Activated naive CD8-positive, alpha-beta T cell treated with anti-CD3 and anti-CD28 coated beads, Interleukin-2, amount 10 ng/mL, durations not matched to agents 7 days and 5 days (primary cell): ENCODE measurements at places on chromosomes 11 and 22. TPM values are rescaled to one million over a fixed set of nuclear protein-coding genes. Genes with fewer than 3 reads are reported as not detected.

- peaks cover 2% of the 10 kb centered on the region for H3K27me3 ChIP-seq
- H3K4me3 ChIP-seq = peak overlapping the region; percentile 38
- peak; percentile 43 for DNase-seq
- H3K4me1 ChIP-seq = peaks cover 15% of the 10 kb centered on the region
- peak overlapping the region; percentile 70 for H3K27ac ChIP-seq
Observed at GRCh38 chr11:35305670-35306382, 113.5 kb downstream of the SLC1A2 start.

GRCh38 chr11:62709247-62710000 is 1.9 kb downstream of the GNG3 start:
- H3K4me3 ChIP-seq = peak overlapping the region; percentile 91
- peak overlapping the region; percentile 98 for H3K27ac ChIP-seq
- peaks cover 61% of the 10 kb centered on the region for H3K4me1 ChIP-seq
- H3K27me3 ChIP-seq = no peaks in the 10 kb centered on the region
- peaks cover 23% of the 10 kb centered on the region for H3K36me3 ChIP-seq

GRK3 gene
- 32.6 TPM for total RNA-seq

CAVIN3 gene
- 1.6 TPM for total RNA-seq

HEPHL1 gene
- not detected for total RNA-seq

DNA sequence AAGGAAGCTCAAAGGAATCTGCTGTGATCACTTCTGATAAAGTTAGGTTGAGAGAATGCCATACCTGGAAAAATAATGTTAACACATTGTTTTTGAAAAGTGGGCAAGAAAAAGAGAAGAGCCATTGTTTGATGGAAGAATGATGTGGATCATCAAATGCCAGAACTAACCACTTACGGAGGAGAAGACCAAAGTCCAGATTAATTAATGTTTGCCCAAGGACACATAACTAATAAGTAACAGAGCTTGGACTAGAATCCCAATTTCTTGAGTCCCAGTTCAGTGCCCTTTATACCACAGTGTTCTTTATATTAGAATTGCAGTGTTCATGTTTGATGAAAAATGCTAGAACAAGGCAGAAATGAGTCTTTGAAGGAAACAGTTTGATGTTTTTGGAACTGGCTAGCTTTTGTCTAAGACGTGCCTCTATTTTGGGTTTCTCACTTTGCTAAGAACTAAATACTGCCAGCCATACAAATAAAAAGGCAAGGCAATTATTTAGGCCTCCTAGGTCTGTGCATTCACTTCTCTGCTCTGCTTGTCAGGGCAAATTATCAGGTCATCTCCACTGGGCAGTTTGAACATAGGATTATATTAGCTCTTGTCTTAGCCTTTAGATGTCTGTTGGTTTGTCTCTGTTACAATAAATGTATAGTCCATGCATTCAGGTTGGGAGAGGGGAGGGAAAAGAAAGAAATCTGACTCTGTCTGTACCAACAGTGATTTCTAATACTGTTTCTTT is 72.3 kb downstream of the TRIM44 start:
- H3K27me3 ChIP-seq = no peaks in the 10 kb centered on the region
- no peak overlapping the region for H3K27ac ChIP-seq
- no peak overlapping the region for H3K4me3 ChIP-seq
- peaks cover 52% of the 10 kb centered on the region for H3K36me3 ChIP-seq

- H3K4me3 ChIP-seq = no peak overlapping the region
- peaks cover 11% of the 10 kb centered on the region for H3K4me1 ChIP-seq
- H3K36me3 ChIP-seq = peaks cover 22% of the 10 kb centered on the region
- H3K27ac ChIP-seq = no peak overlapping the region
- DNase-seq = no peak
Observed at GRCh38 chr22:17706947-17707346, 67.3 kb downstream of the BID start.

ANGPTL5 gene
- not detected for total RNA-seq

- H3K36me3 ChIP-seq = no peaks in the 10 kb centered on the region
- H3K27ac ChIP-seq = no peak overlapping the region
- no peak overlapping the region for H3K4me3 ChIP-seq
Observed at GRCh38 chr11:9330387-9331384, 16.3 kb upstream of the TMEM41B start.

DNA sequence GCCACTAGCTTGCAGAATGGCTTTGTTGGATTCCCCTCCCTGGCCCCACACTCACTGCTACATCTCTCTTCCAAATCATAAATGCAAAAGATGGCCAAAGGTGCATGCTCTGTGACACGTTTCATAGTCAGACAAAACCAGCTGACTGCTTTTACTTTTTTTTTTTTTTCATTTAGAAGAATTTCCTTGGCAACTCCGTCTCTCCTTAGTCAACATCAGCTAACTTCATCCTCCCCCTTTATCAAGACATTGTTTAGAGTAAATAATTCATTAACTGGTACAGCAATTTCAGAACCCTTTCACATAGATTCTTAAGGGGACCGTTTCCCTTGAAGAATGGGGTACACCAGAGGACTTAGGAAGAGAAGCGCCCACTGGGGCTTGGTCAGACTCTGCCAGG is 16.0 kb downstream of the KCNQ1OT1 start:
- H3K4me3 ChIP-seq = no peak overlapping the region
- no peaks in the 10 kb centered on the region for H3K36me3 ChIP-seq
- H3K27me3 ChIP-seq = no peaks in the 10 kb centered on the region
- DNase-seq = no peak
- H3K4me1 ChIP-seq = peaks cover 2% of the 10 kb centered on the region
- no peak overlapping the region for H3K27ac ChIP-seq

- no peaks in the 10 kb centered on the region for H3K27me3 ChIP-seq
- no peaks in the 10 kb centered on the region for H3K4me1 ChIP-seq
- no peak for DNase-seq
- no peak overlapping the region for H3K27ac ChIP-seq
- no peak overlapping the region for H3K4me3 ChIP-seq
Observed at GRCh38 chr11:37657645-37658044, 1059.6 kb upstream of the RAG2 start.

BEST1 gene
- total RNA-seq = 0.30 TPM

MRPL23 gene
- total RNA-seq = 76.2 TPM

UBQLNL gene
- 0.30 TPM for total RNA-seq

GRCh38 chr22:26544489-26544888 is 32.2 kb upstream of the TFIP11 start:
- H3K27me3 ChIP-seq = no peaks in the 10 kb centered on the region
- no peak overlapping the region for H3K4me3 ChIP-seq
- peak overlapping the region; percentile 87 for H3K27ac ChIP-seq
- peaks cover 50% of the 10 kb centered on the region for H3K4me1 ChIP-seq

DNA sequence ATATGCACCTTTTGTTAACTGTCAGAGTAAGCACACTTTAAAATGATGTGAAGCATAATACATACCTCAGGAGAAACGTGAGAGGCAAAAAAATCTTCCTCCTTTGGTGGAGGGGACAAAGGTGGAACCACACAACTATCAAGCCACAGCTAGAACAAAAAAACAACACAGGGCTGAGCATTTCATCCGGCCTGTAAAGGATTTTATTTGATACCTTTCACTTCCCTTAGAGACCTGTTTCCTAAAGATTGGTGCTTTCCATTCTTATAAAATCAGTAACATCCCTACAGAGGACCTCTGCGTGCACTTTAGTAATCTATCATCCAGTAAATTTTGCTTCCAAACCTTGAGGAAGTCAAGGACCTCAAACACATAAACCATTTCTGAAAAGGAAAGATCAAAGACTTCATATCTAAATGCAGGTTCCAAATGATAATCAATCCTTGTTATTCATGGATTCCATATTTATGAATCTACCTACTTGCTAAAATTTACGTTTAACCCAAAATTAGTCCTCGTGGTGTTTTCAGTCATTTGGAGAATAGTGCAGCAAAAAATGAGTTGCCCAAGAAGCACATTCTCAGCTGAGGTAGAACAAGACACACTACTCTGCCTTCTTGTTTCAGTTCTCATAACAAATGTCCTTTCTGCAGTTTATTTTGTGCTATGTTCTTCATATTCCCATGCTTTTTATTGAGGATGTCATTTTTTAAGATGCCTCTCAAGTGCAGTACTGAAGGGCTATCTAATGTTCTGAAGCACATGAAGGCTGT is 22.7 kb downstream of the ARFGAP3 start:
- DNase-seq = no peak
- no peak overlapping the region for H3K4me3 ChIP-seq
- H3K27ac ChIP-seq = no peak overlapping the region
- peaks cover 18% of the 10 kb centered on the region for H3K36me3 ChIP-seq
- peaks cover 2% of the 10 kb centered on the region for H3K4me1 ChIP-seq

LRP4 gene
- total RNA-seq = not detected

DNA sequence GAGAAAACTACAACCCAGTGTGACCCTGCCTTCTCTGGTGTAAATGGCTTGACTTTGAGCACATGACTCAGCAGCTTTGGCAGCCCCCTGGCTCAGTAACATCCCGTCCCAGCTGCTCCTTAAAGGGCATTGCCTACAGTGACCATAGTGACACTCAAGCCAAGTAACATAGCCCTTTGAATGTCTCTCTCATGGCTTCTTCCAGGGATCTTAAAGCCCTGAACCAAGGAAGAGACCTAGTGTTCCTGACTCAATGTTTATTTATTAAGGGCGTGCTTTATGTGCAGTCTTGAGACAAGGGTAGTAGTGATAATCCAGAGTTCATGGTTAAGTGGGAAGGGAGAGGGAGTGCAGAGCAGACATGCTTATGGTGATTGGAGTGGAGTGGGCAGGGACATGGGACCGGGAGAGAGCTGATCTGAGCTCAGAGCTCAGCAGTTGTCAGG is 125.7 kb downstream of the PARVA start:
- no peaks in the 10 kb centered on the region for H3K36me3 ChIP-seq
- H3K4me1 ChIP-seq = no peaks in the 10 kb centered on the region
- H3K27me3 ChIP-seq = peaks cover 3% of the 10 kb centered on the region
- H3K4me3 ChIP-seq = no peak overlapping the region
- DNase-seq = no peak
- H3K27ac ChIP-seq = no peak overlapping the region

MRGPRE gene
- total RNA-seq = not detected

LDHAL6A gene
- total RNA-seq = not detected

GRCh38 chr22:18909556-18909955 is 3.4 kb downstream of the DGCR6 start:
- no peak overlapping the region for H3K27ac ChIP-seq
- DNase-seq = no peak
- no peaks in the 10 kb centered on the region for H3K36me3 ChIP-seq
- no peak overlapping the region for H3K4me3 ChIP-seq
- no peaks in the 10 kb centered on the region for H3K27me3 ChIP-seq

DNA sequence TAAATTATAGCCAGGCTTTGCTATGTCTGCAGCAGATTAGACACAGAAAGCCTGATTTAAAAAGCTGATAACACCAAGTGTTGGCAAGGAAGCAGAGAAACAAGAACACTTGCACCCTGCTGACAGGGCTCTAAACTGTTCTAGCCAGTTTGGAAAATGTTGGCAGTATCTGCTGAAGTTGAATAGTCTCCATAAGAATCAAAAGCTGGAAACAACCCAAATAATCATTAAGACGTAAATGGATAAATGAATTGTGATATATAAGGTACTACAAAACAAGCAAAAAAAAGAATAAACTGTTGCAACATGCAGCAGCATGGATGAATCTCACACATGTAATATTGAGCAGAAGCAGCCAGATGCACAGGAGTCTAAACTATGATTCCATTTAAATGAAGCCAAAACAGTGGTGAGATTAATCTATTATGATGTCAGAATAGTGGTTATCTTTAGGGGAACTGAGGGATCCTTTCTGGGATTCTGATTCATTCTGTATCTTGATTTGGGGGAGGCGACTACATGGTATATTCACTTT is 40.4 kb upstream of the ADORA2A start:
- peaks cover 20% of the 10 kb centered on the region for H3K4me1 ChIP-seq
- H3K27me3 ChIP-seq = no peaks in the 10 kb centered on the region
- peaks cover 19% of the 10 kb centered on the region for H3K36me3 ChIP-seq

DNA sequence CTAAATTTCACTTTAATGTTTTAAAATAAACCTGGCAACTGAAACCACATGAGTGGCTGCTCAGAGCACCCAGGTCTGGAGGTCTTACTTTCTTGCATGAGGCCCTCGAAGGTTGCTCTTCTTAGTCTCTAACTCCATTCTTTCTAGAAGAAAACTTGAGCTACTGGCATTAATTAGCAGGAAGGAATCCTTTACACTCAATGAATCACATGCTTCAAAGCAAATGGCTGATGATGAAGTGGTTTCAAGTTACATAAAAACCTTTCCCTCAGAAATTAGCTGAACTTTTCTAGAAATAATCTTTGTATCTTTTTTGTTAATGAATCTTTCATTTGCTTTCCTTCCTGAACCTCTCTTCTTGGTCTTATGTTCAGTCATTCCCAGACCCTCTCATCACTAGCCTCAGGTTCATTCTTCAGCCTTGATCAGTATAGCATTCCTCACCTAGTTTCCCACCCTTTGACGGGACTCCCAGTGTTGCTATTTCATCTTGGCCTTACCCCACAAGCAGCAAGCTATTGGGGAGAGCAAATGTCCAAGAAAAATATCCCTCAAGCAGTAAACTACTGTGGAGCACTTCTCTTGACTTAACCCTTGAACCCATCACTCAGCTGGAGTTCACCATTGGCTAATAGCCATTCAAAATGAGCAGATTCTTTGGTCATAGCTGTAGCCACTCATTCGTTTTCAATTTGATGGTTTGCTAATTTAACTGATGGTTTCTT is 75.1 kb downstream of the INSC start:
- no peaks in the 10 kb centered on the region for H3K4me1 ChIP-seq
- no peak overlapping the region for H3K4me3 ChIP-seq
- peaks cover 23% of the 10 kb centered on the region for H3K27me3 ChIP-seq
- no peaks in the 10 kb centered on the region for H3K36me3 ChIP-seq
- H3K27ac ChIP-seq = no peak overlapping the region
- DNase-seq = no peak

- DNase-seq = peak; percentile 55
- peak overlapping the region; percentile 79 for H3K4me3 ChIP-seq
- H3K27me3 ChIP-seq = no peaks in the 10 kb centered on the region
- H3K36me3 ChIP-seq = peaks cover 14% of the 10 kb centered on the region
- peak overlapping the region; percentile 95 for H3K27ac ChIP-seq
Observed at GRCh38 chr22:44455151-44455962, 42.7 kb downstream of the RTL6 start.

DNA sequence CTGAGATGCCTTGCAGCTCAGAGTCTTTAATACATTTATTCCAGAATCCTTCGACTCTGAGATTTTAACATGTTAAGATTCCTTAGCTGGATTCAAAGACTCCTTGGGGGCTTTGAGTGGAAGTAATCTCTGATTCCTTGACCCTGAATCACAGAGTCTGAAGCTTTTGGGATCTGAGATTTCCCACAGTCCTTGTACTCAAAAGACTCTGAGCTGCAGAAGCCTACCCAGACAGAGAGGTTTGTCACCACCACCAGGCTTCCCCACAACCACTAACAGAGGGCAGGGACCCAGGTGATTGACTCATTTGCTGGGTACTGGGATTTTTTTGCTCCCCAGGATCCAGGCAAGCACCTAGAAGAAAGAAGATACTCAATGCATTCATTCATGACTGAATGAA is 1.4 kb upstream of the SERPINH1 start:
- H3K4me1 ChIP-seq = peaks cover 29% of the 10 kb centered on the region
- no peak overlapping the region for H3K27ac ChIP-seq
- H3K4me3 ChIP-seq = peak overlapping the region; percentile 96
- H3K36me3 ChIP-seq = no peaks in the 10 kb centered on the region
